Left lobe of liver (tissue), 2 donors: ENCODE measurements at places on chromosomes 5 and 9. TPM values are rescaled to one million over a fixed set of nuclear protein-coding genes. Genes with fewer than 3 reads are reported as not detected.

DNA sequence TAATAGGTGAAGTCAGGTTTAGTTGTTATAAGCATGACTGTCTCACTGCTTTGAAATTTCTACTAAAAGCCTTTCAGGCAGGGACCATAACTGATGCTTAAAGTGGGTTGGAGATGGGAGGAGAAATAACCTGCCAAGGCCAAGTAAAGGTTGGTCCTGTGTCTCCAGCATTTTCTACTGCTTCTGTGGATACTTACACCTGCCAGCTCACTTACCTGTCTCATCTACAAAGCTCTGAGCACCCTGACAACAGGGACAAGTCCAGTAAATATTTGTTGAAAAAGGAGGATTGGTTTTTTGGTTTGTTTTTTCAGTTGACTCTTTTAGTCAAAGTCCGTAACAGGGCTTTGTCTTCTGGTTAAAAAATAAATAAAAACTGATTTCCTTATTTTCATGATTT, 38.6 kb downstream of the GRAMD2B start:
- DNase-seq, result no peak

- no peak for DNase-seq
These were observed 15.1 kb downstream of the MAPKAP1 start for GRCh38 chr9:125691869-125692268.

DNA sequence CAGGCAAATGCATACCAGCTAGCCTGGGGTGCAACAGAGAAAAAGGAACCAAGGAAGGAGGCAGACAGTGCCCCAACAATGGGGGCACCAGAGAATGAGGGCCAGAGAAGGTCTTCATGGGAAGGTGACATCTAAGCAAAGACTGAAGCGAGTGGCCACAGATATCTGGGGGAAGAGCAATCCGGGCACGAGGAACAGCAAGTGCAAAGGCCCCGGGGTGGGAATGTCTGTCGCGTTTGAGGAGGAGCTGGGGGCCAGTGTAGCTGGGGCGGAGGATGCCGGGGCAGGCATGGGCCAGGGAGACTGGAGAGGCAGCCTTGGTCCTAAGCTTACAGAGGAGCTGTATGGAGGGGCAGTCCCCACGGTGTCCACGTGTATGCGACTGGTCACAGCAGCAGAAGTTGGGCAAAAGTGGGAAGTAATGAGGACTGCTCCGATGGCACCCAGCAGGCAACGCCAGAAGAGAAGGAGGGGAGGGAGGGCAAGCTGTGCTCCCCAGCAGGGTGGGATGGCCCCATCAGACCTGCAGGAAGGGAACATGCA, 19.1 kb downstream of the EEIG1 start:
- no peak for DNase-seq

GRCh38 chr5:24353016-24353415, 291.8 kb downstream of the CDH10 start:
- DNase-seq, result no peak

GRCh38 chr5:134634227-134634626, 1.6 kb upstream of the SAR1B start:
- DNase-seq, result no peak

DNA sequence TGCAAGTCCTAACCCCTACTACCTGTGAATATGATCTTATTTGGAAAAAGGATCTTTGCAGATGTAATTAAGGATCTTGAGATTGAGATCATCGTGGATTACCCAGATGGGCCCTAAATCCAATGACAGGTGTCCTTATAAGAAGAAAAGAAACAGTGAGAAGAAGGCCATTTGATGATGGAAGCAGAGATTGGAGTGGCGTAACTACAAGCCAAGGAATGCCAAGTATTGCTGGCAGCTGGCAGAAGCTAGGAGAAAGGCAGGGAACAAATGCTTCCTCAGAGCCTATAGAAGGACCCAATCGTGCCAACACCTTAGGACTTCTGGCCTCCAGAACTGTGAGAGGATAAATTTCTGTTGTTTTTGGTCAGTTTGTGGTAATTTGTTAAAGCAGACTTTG, 70.1 kb upstream of the PALM2AKAP2 start:
- DNase-seq, result no peak

- no peak for DNase-seq
These were observed 268.8 kb upstream of the ANKRD55 start for GRCh38 chr5:56501781-56502557.

DNA sequence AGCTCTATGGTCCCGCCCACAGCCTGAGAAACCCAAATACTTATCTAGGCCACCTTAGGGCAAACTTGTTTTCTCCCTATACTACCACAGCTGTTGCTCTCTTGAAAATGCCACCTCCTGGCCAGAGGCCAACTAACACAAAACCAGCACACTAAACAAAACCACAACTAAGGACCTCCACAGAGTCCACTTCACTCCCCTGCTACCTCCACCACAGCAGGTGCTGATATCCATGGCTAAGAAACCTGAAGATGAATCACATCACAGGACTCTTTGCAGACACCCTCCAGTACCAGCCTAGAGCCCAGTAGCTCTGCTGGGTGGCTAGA, 108.4 kb downstream of the ALDH1A1 start:
- DNase-seq, result no peak

MAMDC2 gene
- 0.48 TPM for total RNA-seq

PCDHA4 gene
- total RNA-seq, result 0.05 TPM

COL5A1 gene
- 2.8 TPM for total RNA-seq

DNA sequence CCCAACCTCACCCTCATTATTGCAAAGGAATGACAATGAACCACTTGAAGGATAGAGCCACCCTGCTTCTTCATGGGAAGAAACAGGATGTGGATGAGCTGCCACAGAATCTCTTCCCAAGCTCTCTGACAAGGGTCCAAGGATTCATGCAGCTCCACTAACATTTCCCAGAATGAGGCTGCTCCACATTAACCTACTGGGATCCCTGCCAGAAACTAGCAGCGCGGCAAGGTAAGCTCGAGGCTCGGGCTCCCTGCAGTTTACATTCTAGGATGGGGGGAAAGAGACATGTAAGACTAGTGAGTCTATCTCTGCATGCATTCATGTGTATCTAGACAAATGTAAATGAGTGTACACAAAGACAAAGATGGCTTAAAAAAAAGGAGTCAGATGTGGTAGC, 12.1 kb downstream of the DCAF12 start:
- DNase-seq, result no peak

GRCh38 chr9:133237035-133237731, 28.1 kb upstream of the OBP2B start:
- DNase-seq, result no peak

DNA sequence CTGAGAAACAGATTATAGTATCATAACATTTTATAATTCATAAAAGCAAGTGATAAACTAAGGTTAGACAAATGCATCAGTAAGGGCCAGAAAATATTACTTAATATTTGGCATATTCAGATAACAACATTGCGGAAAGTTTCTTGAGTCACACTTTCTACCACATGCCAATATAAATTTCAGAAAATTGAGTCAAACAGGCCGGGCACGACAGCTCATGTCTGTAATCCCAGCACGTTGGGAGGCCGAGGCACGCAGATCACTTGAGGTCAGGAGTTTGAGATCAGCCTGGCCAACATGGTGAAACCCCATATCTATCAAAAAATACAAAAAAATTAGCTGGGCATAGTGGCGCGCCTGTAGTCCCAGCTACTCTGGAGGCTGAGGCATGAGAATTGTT, 47.1 kb downstream of the SLC38A9 start:
- DNase-seq, result no peak

ZNF484 gene
- total RNA-seq, result 2.1 TPM

GPR150 gene
- total RNA-seq, result 0.23 TPM

ACOT12 gene
- 51.6 TPM for total RNA-seq

DNA sequence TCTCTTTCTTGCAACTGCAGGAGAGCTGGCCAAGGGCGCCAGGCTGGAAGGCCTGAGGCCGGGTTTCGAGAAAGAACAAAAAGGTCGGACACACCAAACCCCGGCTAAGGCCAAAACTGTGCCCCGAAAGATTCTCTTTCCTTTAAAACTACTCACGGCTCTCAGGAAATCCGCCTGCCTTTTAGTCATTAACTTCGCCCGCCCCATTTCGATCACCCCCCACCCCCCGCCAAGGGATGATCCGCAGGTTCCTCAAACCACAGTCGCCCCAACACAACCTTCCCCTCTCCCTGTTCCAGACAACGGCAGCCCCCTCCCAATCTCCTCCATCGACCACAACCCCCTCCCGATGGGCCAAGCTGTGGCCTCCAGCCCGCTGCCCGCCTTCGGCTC, 536 bp downstream of the FEM1C start:
- DNase-seq, result peak; percentile 67

PKN3 gene
- 7.6 TPM for total RNA-seq
